ENCODE measurements at places on chromosomes 4 and X.

DNA sequence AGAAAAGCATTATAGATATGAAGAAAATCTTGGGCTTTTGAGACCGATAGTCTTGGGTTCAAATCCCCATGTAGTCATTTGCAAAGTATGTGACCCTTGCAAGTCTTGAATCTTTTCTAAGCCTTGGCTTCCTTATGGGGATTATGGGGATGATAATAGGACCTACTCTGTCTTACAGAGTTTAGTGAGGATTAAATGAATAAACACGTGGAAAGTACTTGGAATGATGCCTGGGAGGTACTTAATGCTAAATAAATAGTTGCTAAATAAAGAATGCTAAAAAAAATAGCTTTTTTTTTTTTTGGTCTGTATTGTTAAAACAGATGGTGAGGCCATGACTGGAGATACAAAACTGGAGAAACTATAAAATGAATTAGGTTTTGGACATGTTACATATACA lies 292.7 kb downstream of the GPAT3 start:
- no peaks in the 10 kb centered on the region for H3K4me1 ChIP-seq
- no peak overlapping the region for H3K27ac ChIP-seq
- DNase-seq = no peak

DNA sequence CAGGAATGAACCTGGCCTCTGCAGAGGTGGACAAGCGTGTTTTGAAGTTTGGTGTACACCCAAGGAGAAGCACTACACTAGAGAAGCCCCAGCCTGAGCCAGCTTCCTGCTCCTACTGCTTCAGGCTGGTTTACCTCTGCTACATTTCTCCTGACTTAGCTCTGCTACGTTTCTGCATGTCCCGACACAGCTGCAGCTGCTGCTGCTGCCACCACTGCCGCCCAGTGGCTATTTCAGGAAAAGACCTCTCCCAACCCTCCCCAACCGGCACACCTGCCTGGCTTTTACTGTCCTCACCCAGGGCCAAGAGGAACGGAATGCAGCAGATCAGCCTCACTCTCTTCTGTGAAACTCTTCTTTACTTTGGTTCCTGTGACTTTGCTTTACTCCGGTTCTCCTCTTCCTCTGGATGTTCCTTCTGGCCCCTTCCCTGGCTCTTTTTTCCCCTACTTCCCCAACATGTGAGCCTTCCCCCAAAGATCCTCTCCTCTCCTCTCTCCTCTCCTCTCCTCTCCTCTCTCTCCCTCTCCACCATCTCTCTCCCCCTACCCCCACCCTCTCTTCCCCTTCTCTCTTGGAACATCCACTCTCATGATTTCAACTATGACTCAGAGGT lies 3.1 kb upstream of the P2RY4 start:
- peaks cover 4% of the 10 kb centered on the region for H3K27me3 ChIP-seq
- no peaks in the 10 kb centered on the region for H3K4me1 ChIP-seq
- no peaks in the 10 kb centered on the region for H3K36me3 ChIP-seq

DNA sequence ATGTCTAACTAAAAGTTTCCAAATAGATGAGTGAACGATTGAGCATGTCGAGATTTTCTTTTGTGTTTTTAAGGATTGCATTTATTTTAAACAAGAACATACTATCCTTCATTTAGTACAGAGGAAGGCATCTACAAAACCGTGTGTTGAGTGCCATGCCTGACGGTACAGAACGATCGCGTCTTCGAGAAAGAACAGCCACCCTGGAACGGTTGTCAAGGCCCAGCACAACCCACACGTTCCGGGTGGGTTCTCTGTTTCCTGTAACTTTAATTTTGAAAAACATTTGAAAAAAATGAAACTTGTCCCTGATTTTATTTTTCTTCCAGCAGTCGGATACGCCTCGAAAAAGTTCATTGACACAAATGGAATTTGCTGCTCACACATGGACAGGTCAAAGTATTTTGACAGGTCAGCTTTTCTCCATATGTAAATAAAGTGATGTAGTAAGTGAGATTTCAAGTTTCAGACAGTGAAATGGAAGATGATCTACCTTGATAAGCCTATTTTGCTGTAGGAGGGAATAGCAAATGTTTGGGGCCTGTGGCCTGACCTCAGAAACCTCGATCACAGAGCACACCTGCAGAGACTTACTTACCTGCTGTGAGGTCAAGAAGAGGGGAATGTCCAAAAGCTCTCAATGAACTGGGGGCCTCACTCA lies 24.4 kb upstream of the CYP4V2 start:
- H3K27ac ChIP-seq = no peak overlapping the region
- H3K27me3 ChIP-seq = no peaks in the 10 kb centered on the region
- DNase-seq = no peak
- H3K4me3 ChIP-seq = no peak overlapping the region
- H3K36me3 ChIP-seq = peaks cover 38% of the 10 kb centered on the region

DNA sequence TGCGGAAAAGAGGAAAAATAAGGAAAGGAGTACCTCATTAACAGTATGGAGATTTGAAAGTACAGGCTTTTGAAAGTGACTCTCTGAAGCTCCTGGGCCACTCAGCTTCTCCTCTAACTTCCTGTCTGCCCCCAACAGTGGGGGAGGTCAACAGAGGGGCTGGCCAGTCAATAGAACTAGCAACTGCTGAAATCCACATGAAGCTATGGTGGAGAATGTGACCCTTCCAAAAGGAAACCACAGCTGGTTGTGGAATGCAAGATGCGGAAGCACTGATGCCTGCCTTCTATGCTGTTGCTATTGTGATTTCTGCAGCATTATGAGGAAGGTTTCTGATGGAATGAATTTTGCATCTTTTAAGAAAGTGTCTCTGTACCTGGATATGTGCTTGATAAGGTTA lies 2.4 kb downstream of the CORIN start:
- no peaks in the 10 kb centered on the region for H3K36me3 ChIP-seq
- H3K27ac ChIP-seq = no peak overlapping the region
- H3K4me3 ChIP-seq = no peak overlapping the region
- H3K27me3 ChIP-seq = peaks cover 25% of the 10 kb centered on the region

GRCh38 chr4:112279025-112279881 lies 6.5 kb downstream of the TIFA start:
- no peak for DNase-seq
- no peaks in the 10 kb centered on the region for H3K27me3 ChIP-seq
- no peaks in the 10 kb centered on the region for H3K4me1 ChIP-seq
- no peak overlapping the region for H3K27ac ChIP-seq
- no peak overlapping the region for H3K4me3 ChIP-seq

Data from spinal cord (tissue), 10 donors.